Activated CD4-positive, alpha-beta T cell treated with anti-CD3 and anti-CD28 coated beads, Interleukin-2, amount 50 U/mL, for 1 hour (primary cell): ENCODE measurements at places on chromosomes 5 and 9.
A peak's percentile ranks its signal among the peaks of the same experiment; 100 is the strongest.

DNA sequence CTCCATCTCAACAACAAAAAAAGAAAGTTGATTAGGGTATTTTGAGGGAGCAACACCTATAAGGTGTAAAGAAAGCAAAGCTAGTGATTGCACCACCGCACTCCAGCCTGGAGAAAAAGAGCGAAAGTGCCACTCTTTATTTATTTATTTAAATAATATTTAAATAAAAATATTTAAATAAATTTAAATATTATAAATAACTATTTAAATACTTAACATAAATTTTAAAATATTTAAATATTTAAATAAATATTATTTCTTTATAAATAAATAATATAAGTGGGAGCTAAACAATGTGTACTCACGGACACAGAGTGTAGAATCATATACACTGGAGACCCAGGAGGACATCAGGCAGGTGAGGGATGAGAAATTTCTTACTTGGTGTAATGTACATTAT, 64.4 kb upstream of the TRIO start:
- no peak for DNase-seq

DNA sequence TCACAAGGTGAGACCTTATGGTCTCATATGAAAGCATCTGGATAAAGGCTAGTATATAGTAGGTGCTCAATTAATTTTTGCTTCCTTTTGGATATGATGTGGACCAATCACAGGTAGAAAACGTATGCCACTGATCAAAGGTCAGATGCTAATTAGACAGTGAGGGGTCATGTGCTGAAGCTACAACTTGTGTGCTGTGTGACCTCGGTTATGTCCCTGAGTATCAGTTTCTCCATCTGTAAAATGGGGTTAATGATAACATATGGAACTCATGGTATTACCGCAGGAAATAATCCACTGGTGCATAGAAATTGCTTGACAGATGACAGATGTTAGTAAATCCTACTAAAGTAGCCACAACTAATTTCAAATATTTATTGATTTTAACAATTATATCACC, 62.0 kb downstream of the PTPN3 start:
- DNase-seq = no peak

- DNase-seq = no peak
Observed at GRCh38 chr9:94140791-94141790, 56.8 kb downstream of the PTPDC1 start.

DNA sequence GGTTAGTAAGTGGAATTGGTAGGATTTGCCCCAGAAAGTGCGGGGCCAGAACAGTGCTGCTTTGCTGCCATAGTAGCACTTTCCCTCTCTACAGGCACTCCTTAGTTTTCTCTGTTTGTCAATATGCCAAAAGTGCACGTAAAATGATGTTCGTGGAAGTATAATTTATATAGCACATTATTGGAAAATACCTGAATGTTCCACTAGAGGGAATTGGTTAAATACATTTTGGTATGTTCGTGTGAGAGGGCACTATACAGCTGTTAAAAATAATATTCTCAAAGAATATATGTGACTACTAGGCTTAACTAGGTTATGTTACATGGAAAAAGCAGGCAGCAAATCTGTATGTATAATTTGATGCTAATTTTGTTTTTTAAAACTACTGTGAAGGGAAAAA, 184.0 kb upstream of the GDNF start:
- DNase-seq = no peak

GRCh38 chr9:76219560-76220151, 174.6 kb downstream of the RFK start:
- no peak for DNase-seq

DNA sequence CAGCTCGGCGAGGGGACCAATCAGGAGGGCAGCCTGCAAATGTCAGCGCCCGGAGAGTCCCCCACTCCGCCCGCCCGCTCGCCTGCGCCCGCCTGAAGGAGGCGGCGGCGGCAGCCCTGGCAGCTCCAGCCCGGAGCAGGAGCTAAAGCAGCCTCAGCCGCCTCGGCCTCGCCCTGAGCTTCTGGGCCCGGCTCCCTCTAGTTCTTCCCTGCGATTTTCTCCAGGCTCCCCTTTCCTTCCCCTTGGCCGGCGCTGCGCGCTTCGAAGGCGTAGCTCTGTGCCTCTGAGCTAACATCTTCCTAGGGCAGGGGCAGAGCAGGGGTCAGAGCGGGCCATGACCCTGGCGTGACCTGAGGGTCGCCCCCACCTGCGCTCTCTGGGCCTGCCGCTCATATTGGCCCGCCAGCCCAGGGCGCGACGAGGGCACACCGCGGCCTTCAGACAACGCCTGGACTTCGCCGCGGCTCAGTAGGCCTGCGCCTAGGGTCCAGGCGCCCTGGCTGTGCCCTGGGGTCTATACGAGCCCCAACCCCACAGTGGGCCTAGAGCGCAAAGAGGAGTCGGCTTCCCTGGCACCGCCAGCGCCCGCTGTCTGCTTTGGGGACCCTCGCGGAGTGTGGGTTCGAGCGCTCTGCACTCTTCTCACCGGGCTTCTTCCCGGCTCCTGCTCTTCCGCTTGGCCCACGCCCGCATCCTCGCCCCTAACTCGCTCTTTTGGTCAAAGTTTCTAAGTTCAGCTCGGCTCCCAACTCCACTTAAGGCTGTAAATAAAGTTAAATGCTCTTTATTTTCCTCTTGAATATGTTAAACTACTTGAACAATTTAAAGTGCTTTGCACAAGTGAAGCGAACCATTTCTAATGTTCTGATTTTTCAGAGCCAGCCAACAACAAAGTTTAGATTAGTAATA, 504 bp upstream of the OTP start:
- no peak for DNase-seq

DNA sequence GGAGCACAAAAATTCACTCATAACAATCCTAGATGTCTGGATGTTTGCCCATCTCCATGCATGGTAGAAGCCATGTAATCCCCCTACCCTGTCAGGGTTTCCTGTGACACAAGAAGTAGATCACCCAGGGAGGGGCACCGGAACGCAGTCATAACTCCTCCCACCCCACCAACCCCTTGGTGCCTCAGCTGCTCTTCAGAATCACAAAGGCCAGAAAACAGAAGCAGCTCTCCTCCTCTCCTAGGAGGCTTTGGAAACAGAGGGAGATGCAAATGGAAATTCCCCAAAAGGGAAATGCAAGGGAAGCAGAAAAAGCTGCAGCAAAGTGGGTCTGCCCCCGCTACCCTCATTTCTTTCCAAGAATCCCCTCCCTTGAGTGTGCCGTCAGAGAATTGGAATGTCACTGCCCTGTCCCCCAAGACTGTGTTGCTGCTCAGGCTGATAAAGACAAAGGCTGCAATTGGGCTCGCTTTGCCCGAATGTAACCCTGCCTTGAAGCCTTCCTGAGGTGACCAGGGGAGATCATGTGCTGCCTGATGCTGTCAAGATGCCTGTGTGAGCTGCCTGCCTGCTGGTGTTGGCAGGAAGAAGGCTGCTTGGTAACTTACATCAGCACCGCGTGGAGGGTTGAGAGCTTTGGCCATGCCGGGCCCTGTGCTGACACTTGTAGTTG, 65.5 kb upstream of the ABCA1 start:
- no peak for DNase-seq

- no peak for DNase-seq
Observed at GRCh38 chr9:5326187-5326586, 13.5 kb downstream of the RLN1 start.

DNA sequence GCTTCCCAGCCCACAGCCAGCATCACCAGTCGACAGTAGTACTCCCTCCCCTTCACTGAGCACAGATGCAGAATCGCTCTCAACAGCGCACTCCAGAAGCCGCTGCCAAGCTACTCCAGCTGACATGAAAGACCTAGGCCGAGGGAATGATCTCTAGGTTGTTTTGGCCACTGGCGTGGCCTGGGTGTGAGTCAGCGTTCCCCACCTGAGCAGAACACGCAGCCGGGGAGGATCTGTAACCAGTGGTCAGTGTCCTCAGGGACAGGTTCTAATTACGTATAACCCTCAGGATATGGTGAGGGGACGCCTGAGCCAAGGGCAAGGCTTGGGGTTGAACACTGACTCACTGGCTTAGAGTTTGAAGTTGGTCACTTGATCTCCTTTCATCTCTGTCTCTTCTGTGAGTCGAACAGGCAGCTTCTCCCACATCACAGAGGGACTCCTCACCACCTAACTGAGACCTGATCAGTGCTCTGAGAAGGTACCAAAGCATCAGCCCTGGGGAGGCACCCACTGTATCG, 76.9 kb upstream of the IL17B start:
- DNase-seq = no peak

GRCh38 chr5:126676195-126676624, 75.5 kb downstream of the PHAX start:
- DNase-seq = peak; percentile 55

GRCh38 chr5:154196281-154196680, 5.7 kb downstream of the GALNT10 start:
- DNase-seq = no peak

DNA sequence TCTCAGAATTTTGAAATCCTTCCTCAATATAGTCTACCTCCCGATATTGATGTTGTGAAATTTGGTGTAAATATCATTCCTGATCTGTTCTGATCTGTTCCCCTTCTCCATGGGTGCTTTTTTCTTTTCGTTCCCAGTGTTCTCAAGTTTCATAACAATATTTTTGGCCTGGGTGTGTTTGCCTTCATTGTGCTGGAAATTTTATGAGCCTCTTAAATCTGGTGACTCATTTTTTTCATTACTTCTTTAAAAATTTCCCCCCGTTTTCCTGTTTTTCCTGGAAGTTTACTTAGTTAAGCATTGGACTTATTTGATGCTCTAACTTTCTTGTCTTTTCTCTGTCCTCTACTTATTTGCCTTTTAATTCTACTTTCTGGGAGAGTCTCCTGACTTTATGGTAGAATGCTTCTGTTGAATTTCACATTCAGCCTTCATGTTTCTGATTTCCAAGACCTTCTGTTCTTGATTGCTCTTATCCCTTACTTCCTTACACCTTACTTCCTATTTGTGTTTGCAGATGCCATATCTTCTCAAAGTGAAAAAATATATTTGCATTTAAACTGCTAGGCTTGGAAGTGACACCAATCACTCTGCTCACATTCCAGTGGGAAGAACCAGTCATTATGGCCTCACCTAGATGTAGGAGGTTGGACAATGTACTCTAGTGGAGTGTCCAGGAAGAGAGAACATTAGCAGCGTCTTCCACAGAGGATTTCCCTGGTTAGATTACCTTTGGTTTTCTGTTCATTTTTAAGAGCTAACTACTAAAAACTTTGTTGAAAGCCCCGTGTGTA, 441.9 kb downstream of the ARHGEF28 start:
- DNase-seq = no peak

- no peak for DNase-seq
Observed at GRCh38 chr5:88861231-88861630, 21.8 kb downstream of the MEF2C start.

DNA sequence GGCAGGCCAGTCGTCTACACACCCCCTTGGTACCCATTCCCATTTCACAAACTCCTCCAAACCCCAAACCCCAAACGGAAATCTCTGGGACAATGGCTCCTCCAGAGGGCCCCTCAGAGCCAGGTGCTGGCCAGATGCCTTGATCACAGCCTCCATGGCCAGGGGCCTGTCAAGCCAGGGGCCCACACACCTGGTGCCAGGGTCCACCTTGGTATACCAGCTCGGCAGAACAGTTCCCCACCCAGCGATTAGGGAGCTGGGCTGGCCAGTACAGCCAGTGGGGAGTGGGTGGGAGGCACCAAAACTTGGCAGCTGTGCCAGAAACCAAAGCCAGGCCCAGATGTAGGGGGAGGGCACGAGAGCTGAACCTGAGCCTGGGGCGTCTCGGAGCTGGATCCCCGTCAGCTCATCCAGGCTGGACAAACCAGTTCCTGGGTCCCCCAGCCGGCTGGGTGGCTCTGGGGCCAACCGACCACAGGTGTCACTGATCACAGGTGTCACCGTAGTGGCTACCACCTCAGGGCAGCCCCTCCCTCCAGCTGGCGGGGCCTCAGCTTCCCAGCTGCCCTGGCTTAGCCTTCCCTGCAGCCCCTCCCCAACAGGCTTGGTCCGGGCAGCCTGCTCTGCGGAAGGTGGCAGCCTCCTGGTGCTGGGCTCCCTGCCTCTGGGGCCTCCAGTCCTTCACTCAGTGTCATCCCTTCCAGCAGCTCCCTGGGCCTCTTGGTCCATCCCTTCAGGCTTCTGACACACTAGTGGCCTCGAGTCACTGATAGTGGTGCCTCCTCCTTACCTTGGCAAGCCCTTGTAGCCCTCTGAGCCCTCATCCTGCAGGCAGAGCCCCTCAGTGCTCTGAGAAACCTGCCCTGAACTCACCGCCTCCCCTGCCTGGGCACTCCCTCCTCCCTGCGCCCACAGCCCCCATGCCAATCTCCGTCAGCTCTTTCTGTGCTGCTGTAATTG, 6.6 kb upstream of the RMND5B start:
- no peak for DNase-seq

- DNase-seq = no peak
Observed at GRCh38 chr9:99851500-99851822, 29.8 kb downstream of the NR4A3 start.

DNA sequence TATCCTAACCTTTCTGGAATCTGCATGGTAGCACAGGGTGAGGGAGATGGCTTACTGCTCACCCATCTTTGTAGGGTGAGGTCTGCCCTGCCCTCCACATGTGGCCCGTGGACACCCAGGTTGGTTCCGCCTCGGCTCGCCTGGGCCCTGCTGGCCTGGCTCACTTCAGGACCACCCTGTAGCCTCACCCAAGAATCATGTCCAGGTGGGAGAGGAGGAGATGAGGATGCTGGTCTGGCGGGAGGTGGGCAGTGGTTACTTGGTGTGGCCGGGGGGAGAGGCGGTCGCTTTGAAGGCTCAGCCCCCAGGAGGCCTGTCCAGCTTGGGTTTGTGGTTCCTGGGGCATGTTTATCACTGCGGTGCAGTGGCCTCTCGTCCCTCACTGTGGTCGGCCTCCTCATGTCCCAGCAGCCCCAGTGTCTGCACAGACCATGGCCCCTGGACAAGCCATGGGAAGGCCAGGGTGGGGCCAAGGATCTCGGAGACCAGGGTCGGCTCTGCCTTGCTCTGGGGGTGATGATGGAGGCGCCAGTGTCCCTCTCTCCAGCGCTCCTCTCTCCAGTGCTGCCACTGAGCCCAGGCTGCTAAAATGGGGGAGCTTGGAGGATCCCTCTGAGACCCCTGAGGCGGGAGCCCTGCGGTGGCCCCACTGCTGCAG, 4.6 kb downstream of the OBP2B start:
- no peak for DNase-seq

DNA sequence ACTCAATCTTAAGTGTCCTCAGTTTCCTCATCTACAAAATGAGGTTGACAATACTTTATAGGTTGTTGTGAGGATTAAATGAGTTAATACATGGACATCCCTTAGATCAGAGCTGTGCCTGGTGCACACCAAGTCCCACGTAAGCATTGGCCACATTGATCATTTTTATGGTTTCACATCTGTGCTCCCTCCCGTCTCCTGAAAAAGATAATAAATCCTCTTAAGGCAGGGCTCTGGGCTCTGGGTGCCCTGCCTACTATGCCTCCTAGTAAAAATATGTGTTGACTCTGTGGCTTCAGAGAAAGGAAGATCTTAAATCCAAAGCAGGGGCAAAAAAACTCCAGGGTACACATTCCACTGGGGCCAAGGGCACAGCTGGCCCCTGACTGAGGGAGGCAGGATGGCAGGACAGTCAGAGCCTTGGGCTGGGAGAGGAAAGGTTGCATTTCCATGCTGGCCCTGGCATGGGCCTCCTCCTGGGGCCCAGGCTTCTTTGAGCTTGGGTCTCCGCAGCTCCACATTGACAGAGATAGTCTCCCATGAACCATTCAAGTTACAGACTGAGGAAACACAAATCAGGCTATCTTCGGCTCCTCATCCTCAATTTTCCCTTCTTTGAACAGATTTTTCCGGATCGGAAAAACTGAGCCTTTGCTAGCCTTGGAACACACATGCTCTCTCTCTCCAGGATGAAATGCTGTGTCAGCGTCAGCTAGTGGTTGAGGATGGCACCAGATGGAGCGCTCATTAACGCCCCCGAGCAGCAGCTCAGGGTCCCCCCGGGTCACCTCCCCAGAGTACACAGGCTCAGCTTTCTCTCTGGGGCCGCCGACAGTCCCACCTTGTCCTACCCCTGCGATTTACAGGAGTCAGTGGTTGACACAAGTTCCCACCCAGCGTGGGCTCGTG, 22.4 kb upstream of the KIF12 start:
- no peak for DNase-seq
